MCF 10A (cell line): ENCODE measurements at places on chromosomes 5 and 9.

GRCh38 chr9:36742264-36742663 is 169.6 kb downstream of the MELK start:
- no peak for DNase-seq
- H3K27ac ChIP-seq, result no peak overlapping the region
- peaks cover 4% of the 10 kb centered on the region for H3K36me3 ChIP-seq
- H3K27me3 ChIP-seq, result peaks cover 56% of the 10 kb centered on the region
- H3K4me3 ChIP-seq, result no peak overlapping the region

- peak overlapping the region; percentile 59 for H3K4me3 ChIP-seq
- H3K27ac ChIP-seq, result peak overlapping the region; percentile 95
- peaks cover 13% of the 10 kb centered on the region for H3K36me3 ChIP-seq
- no peaks in the 10 kb centered on the region for H3K27me3 ChIP-seq
Observed at GRCh38 chr9:109110329-109111021, 9.3 kb downstream of the TMEM245 start.

DNA sequence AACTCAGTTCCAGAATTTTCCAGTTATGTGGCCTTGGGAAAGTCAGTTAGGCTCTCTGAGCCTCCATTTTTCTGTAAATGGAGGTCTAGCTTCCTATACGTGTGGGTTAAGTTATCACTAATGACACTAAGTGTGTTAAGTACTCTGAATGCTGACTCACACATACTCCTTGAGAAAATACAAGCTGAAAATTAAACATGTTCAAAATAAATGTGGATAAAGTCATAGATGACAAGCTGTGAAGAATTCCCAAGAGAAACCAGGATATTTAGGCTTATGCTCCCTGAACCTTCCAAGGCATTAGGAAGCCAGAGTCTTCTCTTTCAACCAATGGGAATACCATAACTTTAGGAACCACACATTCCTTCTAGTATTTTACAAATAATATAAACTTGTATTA is 58.1 kb downstream of the ABCA1 start:
- H3K4me1 ChIP-seq, result peaks cover 42% of the 10 kb centered on the region
- H3K27ac ChIP-seq, result no peak overlapping the region
- DNase-seq, result no peak
- no peaks in the 10 kb centered on the region for H3K27me3 ChIP-seq
- H3K4me3 ChIP-seq, result no peak overlapping the region
- H3K36me3 ChIP-seq, result no peaks in the 10 kb centered on the region

GRCh38 chr5:146699664-146700418 is 178.7 kb downstream of the PPP2R2B start:
- no peak overlapping the region for H3K4me3 ChIP-seq
- no peaks in the 10 kb centered on the region for H3K36me3 ChIP-seq
- H3K27ac ChIP-seq, result no peak overlapping the region
- no peaks in the 10 kb centered on the region for H3K27me3 ChIP-seq
- no peak for DNase-seq

DNA sequence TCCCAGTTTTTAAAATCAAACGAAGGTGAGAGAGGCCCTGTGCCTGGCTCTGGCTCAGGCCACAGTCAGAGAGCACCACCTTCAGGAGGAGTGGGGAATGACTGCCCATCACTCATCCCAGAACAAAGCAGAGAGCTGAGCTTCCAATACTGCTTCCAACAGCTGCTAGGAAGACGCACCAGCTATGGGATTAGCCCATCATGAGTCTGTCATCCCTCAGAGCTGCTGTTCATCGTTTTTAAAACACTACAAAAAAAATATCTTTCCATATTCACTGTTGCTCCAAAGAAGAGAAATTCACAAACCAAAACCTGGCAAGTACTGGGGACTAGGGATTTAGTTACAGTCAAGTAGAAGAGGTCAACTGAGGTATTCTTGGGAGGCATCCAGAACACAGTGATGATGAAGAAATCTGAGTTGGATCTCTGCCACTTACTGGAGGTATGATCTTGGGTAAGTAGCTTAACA is 102.4 kb downstream of the CDK5RAP2 start:
- peaks cover 23% of the 10 kb centered on the region for H3K4me1 ChIP-seq
- peaks cover 60% of the 10 kb centered on the region for H3K36me3 ChIP-seq
- no peak overlapping the region for H3K27ac ChIP-seq
- no peak overlapping the region for H3K4me3 ChIP-seq
- H3K27me3 ChIP-seq, result no peaks in the 10 kb centered on the region
- peak; percentile 97 for DNase-seq

GRCh38 chr9:7936163-7936562 is 136.6 kb upstream of the DMAC1 start:
- H3K27me3 ChIP-seq, result no peaks in the 10 kb centered on the region
- no peak overlapping the region for H3K27ac ChIP-seq
- no peak for DNase-seq
- H3K4me1 ChIP-seq, result no peaks in the 10 kb centered on the region
- no peak overlapping the region for H3K4me3 ChIP-seq
- no peaks in the 10 kb centered on the region for H3K36me3 ChIP-seq

DNA sequence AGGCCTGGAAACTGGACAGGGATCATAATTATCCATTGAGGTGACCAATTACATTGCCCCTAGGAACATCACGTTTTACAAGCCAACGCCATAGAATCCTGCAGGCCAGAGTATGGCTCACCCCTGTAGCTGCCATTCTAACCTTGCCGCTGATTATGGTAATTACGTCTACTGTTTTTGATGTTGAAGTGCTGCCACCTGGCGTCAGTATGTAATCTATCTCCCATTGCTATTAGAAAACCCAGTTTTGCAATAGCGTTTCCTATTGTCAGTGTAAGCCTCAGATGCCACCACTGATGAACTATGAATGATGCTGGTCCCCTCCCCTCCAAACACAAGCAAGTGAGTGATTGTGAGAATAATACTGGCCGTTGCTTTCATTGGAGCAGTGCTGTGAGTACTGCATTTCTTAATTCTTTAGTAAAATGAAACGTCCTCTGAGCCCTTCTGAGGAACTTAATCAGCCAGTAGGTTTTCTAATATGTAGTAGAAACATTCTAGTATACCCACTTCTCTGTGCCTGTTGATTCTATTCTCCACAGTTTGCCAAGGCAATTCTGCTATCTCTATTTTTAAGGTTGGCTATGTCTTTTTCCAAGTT is 100.5 kb upstream of the NMUR2 start:
- no peaks in the 10 kb centered on the region for H3K36me3 ChIP-seq
- H3K4me1 ChIP-seq, result no peaks in the 10 kb centered on the region
- no peak overlapping the region for H3K4me3 ChIP-seq
- H3K27me3 ChIP-seq, result peaks cover 33% of the 10 kb centered on the region
- peak; percentile 81 for DNase-seq
- no peak overlapping the region for H3K27ac ChIP-seq
